CD8-positive, alpha-beta T cell (primary cell): ENCODE measurements at places on chromosomes 7 and 10.

DNA sequence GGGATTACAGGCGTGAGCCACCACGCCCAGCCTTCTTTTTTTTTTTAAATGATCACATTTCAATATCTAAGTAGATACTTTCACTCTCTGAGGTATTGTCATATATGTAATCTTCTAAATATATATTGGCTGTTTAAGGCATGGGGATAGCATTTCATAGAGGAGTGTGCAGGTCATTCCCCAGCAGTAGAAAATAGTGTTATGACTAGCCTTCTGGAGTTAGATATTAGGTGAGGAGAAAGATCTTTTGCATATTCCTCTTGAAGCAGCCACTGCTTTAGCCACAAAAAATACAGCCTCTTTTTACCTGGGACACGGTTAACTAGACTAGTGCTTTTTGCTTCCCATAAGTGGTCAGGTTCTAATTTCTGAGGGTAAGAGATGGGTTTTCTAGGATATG is 28.9 kb downstream of the ADD3 start:
- no peak for DNase-seq

- no peak for DNase-seq
Observed at GRCh38 chr7:157994319-157994718, 593.3 kb downstream of the PTPRN2 start.

- no peak for DNase-seq
Observed at GRCh38 chr7:143455942-143456341, 12.7 kb downstream of the TAS2R60 start.

DNA sequence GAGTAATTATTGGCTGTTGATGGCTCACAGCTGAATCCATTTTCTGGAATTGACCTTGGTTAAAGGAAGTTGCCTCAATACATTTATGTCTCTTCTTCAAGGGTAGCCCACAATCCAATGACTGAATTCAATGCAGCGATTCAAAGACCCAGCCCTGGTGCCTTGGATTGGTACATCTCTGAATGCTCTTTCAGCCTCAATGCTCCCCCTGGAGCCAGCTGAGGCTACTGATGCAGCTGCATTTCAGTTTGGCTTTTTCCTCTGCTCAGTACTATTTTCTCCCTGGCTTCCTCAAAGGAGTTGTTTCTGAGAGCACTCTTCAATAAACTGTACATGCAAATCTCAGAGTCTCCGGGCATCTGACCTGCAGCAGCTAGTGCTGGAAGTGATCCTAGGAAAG is 633 bp upstream of the EBLN1 start:
- no peak for DNase-seq

DNA sequence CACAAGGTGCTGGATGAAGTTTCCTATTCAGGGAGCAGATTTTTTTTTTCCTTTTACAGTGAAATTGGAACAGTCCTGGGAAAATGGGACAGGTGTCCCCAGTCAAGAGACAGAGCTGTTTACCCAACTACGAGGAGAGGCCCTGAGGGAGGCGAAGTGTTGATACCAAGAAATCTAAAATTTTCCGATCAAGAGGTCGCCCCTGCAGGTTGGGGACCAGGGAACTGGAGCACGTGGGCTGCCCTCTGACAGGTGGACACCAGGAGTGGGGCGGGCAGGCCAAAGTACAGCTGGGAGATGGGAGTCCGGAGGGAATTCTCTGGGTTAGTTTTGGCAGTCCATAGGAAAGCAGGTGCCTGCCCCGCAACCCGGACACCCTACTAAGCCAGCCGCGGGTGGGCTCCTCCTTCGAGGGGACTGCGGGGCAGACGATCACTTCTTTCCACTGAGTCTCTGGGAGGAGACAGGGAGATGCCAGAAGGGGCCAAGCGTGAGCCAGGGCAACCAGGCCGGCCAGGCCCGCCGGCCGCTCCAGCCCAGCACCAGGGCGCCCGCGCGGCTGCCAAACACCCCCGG is 965 bp upstream of the CAMK1D start:
- DNase-seq, result no peak

DNA sequence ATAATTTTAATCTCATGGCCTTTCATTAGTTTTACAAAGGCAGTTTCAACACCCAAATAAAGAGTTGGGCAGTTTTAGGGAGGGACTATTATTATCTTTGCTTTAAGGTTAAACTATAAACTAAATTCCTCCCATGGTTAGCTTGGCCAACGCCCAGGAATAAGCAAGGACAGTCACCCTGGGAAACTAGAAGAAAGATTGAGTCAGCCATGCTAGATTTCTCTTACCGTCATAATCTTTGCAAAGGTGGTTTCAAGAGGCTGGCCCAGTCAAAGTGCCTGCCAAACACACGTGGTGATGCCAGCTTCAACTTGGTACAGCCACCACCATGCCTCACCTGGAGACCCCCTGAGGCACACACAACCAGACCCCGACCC is 317.4 kb upstream of the SP8 start:
- DNase-seq, result no peak

GRCh38 chr7:79723833-79724618 is 270.6 kb upstream of the MAGI2 start:
- DNase-seq, result no peak

- no peak for DNase-seq
Observed at GRCh38 chr7:88167223-88167622, 52.6 kb downstream of the SRI start.

GRCh38 chr7:27130540-27131389 is at the start of gene HOXA4:
Gene HOXA4 (minus strand): TSS chr7:27130757. CDS start chr7:27130733, 24 bp downstream.
- peak; percentile 50 for DNase-seq

- no peak for DNase-seq
Observed at GRCh38 chr10:123269675-123270074, 115.5 kb downstream of the BUB3 start.

DNA sequence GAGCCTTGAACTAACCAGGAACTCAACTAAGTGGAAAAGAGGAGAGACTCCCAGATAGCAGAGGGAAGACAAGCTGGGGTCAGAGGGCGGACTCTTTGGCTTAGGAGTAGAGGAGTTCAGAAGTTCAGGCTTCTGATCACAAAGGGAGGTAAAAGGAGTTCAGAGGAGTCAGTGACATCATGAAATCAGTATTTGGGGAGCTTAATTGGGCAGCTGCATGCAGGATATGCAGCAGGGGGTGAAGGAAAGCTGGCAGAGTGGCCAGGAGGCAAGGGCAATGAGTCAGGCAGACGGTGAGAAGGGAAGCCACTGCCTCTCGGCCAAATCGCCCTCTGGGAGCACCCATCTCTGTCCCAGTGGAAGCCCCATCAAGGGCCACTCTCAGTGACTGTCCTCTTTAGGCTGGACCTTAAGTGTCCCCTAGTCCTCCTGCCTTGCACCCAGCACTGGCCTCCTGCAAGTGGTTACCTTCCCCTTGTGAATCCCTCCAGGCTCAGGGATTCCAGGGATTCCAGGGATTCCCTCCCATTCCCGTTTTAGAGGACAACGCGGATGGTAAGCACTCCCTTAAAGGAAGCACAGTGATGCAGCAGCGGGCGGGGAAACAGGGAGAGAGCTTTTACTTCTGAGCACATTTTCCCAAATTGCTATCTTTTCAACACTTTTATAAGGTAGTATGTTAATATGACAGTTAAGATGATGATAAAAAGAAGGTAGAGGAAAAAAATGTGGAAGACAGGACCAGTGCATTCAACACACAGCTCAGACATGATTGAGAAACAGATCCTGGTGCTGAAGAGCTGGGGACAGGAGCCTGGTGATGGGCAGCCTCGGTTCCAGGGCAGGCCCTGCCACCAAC is 72.6 kb downstream of the KCNMA1 start:
- DNase-seq, result no peak

- no peak for DNase-seq
Observed at GRCh38 chr10:72011016-72011415, 46.8 kb downstream of the CHST3 start.

GRCh38 chr10:117168729-117169128 is 28.6 kb upstream of the KCNK18 start:
- no peak for DNase-seq

- DNase-seq, result no peak
Observed at GRCh38 chr10:5354068-5354467, 10.7 kb upstream of the UCN3 start.

DNA sequence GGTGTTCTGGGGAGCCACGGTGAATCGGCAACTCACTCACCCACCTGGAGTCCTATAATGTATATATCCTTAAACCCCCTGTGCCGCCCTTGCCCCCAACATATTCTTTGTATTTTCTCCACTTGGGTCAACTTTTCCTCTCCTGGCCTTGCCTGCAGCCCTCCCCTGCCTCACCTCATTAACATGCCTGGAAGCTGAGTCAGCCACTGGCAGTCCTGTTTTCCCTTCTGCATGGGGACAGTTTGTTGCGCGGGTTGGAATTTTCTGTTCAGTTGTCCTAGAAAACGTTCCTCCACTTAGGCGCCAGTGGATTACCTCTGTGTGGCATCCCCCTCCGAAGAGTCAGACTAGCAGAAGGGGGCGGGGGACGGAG is 97.4 kb downstream of the C10orf105 start:
- DNase-seq, result no peak

- DNase-seq, result no peak
Observed at GRCh38 chr10:79424221-79425073, 21.0 kb downstream of the ZCCHC24 start.
